ENCODE measurements at places on chromosomes 11 and 22.

- DNase-seq: no peak
Measured at GRCh38 chr22:26139310-26139709, 30.0 kb upstream of the SEZ6L start.

DNA sequence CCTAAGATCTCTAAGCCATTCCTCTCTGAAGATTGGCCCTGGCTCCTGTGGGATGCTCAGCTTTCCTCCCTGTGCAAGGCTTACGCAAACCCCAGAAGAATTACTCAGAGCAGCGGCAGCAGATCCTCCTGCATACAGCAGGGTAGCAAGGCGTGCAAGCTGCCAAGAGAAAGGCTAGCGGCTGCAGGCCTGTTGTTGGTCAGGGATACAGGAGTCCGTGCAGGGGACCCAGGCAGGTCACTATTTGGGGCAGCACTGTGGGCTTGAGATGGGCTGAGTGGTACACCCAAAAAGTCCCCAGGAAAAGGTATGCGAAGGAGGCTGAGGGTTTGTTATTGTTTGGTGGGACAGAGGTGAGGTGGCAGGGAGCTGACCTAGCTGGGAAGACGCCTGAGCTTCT is 1.5 kb downstream of the GLB1L2 start:
- DNase-seq: no peak

GRCh38 chr11:91136631-91137030 is 913.8 kb upstream of the CHORDC1 start:
- DNase-seq: peak; percentile 1

DNA sequence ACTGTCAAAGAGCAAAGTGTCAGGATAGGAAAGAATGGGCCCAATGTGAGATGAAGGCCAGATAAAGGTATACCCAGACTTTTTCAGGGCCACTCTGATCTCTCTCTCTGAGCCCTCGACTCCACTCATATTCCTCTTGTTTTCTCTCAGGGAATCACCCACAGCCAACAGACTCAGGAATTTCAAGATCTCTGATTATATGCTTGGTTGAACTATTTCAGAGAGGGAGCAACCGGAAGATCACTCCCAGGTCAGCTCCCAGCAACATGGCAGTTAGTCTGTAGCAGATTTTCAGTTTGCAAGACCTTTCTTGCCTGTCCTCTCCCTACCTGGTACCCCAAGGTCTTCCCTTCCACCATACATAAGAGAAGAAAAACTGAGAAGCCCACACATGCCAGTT is 102.5 kb downstream of the C11orf58 start:
- DNase-seq: no peak

DNA sequence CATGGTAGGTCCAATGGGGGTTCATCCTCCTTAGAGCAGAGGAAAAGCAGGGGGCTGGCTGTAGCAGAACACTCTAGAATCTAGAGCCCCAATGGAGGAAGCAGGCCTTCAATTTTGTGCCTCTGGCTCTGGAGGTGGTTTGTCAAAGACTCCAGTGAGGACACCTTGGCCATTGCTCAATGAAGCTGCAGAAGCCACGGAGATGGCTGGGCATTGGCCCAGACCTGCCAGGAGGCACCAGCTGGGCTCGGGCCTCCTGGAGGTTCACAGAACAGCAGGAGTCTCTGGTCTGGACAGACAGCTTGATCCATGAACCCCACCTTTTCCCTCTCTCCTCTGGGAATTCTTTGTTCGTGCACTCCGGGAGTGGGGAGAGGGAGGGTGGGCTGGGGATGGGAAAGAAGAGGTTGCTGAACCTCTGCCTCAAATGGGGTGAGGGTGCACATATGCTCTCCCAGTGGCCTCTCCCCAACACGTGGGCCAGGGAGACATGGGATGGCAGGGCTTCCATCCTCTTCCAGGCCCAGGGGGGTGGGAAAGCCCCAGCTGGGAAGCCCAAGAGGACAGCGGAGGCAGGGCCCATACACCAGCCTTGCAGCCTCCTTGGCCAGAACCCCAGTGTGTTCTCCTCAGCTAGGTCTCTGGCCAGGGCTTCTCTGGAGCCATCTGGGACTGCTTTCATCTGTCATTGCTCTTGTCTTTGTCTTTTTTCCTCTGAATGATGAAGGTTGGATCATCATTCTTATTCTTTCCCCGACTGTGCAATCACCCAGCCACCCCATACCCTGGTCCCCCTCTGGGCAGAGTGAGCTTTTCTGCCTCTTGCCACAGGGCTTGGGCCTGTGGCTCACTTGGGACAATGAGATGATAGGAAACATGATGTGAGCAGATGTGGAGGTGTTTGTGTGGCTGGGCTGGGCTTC is 1019.4 kb downstream of the BRD1 start:
- DNase-seq: no peak

DNA sequence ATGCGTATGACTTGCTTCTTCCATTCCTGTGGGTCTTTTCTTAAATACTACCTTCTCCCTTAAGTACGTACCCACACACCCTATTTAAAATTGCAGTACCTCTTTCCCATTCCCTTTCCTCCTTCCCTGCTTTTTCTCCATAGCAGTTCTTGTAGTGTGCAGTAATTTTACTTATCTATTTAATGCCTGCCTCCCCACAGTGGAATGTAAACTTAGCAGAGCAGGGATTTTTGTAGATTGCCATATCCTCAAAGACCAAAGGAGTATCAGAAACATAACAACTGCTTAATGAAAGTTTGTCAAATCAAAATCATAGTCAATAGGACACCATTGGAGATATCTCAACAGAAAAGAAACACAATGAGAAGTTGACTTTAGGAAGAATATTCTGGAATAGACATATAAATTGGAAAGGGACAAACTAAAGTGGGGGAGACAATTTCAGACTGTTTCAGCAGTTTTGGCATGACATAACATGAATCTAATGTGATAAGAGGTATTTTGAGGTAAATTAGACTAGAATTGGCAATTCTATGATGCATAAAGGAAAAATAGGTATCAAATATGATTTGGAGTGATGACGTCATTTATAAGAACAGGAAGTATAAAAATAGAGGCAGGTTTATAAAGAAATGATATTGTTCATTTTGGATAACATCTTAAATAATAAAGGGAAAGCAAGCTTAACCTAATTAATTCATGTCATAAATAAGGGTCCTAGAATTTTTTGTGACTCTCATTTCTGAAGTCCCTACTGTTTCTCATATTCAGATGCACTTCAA is 188.4 kb downstream of the SOX6 start:
- no peak for DNase-seq

- DNase-seq: no peak
Measured at GRCh38 chr11:78954696-78955095, 380.0 kb upstream of the NARS2 start.

DNA sequence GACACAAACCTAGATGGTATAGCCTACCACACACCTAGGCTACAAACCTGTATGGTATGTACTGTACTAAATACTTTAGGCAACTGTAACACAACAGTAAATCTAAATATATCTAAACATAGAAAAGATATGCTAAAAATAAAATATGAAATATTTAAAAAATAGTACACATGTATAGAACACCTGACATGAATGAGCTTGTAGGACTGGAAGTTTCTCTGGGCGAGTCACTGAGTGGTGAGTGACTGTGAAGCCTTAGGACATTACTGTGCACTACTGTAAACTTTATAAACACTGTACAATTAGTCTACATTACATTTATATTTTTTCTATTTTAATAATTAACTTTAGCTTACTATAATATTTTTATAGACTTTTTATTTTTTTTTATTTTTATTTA is 1301.3 kb downstream of the FAM181B start:
- DNase-seq: no peak

GRCh38 chr11:82724026-82724425 is 9.6 kb downstream of the FAM181B start:
- DNase-seq: no peak

DNA sequence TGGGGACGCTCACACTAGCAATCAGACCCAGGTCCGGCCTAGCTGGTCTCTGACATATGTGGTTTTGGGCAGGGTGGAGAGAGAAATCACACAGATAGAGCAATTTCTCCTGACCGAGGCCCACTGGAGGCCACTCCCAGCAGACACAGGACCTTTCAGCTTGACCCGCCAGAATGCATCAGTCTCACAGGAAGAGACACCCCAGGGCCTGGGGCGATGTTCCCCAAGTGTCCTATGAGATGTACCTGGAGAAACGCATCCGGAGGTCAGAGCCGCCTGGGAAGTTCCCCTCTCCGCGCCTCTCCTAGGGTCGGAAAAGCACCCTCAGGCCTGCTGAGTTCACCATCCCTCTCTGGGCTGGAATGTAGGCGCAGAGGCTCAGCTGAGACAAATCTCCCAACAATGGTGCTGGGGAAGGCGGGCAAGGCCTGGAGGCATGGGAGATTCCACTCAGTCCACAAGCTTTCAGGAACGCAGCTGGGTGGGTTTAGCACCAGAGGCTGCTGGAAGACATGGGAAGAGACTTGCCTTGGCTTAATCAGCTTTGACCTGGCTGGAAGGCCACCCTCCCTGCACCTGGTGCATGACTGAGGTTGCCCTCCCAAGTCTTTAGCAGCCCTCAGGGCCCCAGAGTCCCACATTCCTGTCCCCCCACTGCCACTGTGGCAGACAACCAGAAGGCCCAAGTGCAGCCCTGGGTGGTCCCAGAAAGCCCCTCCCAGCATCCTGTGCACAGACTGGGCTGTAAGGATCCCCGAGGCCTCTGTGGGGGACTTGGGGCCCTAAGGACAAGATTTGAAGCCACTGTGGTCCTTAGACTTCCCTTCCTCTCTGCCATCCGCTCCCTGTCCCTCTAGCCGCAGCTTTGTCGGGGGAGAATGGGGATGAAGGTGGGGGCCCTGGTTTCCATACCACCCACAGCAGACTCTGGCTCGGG is 57.5 kb downstream of the RTL6 start:
- DNase-seq: no peak

GRCh38 chr11:83037877-83038276 is 33.8 kb downstream of the RAB30 start:
- peak; percentile 75 for DNase-seq

DNA sequence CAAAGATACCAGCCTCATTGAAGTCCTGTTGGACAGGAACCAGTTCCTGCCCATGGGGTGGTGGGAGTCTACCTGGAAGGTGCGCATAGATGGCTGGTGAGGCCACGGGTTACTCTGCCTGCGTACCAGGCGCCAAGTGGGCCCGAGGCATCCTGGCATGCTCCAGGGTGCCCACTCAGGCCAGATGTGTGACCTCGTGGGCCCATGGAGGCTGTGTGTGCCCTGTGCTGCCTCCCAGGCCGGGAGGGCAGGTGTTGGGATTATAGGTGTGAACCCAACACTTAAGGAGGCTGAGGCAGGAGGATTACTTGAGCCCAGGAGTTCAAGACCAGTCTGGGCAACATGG is 23.1 kb downstream of the TANGO2 start:
- no peak for DNase-seq

GRCh38 chr22:39996732-39997131 is 2.0 kb downstream of the FAM83F start:
- DNase-seq: no peak

- DNase-seq: no peak
Measured at GRCh38 chr11:22177186-22177585, 15.7 kb upstream of the ANO5 start.

GRCh38 chr11:134044514-134045284 is 24.2 kb upstream of the JAM3 start:
- no peak for DNase-seq

DNA sequence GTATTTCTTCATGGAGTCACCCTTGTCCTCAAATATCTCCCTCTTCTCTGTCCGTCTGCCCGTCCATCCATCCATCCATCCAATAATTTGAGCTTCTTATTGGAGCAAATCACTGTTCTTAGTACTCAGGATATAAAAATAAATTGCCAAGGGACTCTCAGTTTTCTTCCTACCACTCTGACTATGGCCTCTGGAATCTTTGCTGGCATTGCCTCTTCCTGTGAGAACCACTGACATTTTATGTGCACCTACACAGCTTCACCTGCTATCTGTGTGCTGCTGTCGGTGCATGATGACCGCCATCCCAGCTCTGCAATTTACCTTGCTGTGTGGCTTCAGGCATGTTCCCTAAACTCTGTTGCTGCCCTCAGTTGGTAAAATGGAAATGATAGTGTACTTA is 37.9 kb downstream of the TEAD1 start:
- DNase-seq: no peak

DNA sequence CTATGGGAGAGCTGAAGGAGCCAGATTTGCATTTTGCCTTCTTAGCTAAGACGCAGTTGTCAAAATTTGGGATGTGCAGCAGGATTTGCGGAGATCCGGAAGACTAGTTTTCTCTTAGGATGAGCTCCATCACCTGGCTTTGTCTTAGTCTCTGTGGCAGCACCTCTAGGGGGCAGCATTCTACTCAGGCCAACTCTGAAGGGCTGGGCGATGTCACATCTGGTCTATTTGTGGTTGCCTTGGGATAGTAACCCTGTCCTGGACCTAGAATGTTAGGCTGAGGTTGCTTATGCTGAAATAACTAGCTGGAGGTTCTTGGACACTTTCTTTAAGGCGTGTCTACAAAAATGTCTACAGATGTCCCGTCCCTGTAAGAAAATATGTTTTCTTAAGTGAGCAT is 116.2 kb downstream of the FAT3 start:
- DNase-seq: peak; percentile 5

- no peak for DNase-seq
Measured at GRCh38 chr11:17778956-17779860, 44.6 kb downstream of the KCNC1 start.

DNA sequence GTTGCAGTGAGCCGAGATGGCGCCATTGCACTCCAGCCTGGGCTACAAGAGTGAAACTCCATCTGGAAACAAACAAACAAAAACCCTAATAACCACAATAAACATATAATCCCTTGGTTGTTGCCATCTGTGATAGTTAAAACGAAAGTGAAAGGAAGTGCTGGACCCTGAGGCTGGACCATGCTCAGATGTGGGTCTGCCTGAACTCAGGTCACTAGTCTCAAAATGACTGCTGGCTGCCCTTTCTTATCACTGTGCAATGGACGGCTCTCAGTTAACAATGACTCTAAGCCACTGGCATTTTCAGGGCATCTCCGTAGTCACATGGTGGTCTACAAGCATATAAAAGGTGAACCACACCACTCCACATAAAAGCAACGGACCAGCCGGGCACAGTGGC is 48.2 kb upstream of the FTH1 start:
- no peak for DNase-seq

GRCh38 chr11:2408671-2409070 is 8.1 kb downstream of the TSSC4 start:
- DNase-seq: no peak

DNA sequence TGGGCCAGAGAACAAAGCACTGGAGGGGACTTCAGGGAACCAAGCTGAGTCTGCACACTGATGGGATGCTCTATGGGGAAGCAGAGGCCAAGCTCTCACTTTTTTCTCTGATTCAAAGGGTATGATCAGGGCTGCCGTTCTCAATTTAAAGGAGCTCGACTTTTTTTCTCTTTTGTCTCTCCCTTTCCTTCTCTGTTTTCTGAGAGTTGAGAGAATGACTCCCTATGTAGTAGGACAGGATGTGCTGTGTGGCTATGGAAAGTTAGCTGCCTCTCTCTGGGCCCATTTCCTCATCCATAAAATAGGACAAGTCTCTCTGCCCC is 7.9 kb downstream of the ADORA2A start:
- no peak for DNase-seq

GRCh38 chr11:9057888-9058287 is 33.5 kb downstream of the SCUBE2 start:
- no peak for DNase-seq

- no peak for DNase-seq
Measured at GRCh38 chr22:37926771-37927636, 20.9 kb downstream of the MICALL1 start.

Data from A172 (cell line).